Immature natural killer cell (primary cell): ENCODE measurements at places on chromosomes 7 and 10. TPM values are rescaled to one million over a fixed set of nuclear protein-coding genes. Genes with fewer than 3 reads are reported as not detected.

- DNase-seq: no peak
Measured at GRCh38 chr10:62252051-62252450, 16.6 kb downstream of the RTKN2 start.

DNA sequence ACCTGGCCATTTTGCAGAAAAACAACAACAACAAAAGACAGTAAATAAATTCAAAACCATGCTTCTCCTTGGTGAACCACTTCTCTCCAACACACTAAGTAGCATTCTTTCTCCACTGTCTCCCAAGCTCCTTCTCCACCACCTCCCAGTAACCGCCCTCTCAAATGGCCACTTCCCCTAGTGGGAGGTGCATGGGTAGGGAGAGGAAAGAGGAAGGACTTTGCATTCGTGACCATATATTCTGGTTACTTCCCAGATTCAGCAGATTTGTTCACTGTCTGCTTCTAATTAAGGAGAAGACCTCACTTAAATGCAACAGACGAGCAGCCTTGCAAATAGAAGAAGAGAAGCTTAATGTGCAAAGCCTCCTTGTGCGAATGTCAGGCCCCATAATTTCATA lies 166.8 kb downstream of the SORCS1 start:
- no peak for DNase-seq

- peak; percentile 28 for DNase-seq
Measured at GRCh38 chr7:129612112-129613015, 844 bp downstream of the NRF1 start.

DNA sequence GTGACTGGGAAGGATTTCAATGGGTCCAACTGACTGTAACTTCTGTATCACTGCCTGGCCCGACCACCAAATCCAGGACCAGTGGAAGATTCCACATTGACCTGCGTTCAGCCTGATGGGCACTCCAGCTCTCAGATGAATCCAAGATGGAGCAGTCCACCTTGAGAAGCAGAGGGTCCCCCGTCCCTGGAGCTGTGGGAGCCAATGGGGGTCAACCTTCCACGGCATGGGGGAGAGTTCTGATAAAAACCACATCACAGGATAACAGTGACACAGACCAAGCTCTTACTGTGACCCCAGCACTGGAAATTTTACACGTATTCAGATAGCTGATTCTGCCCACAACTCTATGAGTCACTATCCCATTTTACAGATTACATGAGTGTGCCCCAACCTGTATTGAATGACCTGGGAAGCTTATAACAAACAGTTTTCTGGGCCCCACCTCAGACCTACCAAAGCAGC lies 11.2 kb downstream of the ZCCHC24 start:
- DNase-seq: no peak

- no peak for DNase-seq
Measured at GRCh38 chr7:136517971-136518370, 350.5 kb upstream of the CHRM2 start.

- no peak for DNase-seq
Measured at GRCh38 chr7:116232920-116233319, 22.6 kb downstream of the TES start.

- no peak for DNase-seq
Measured at GRCh38 chr10:68560186-68560942, at the start of gene TET1. Gene TET1, plus strand, starts transcription at chr10:68560337. Its CDS starts 12,002 bp downstream, at chr10:68572339.

GRCh38 chr10:112361951-112362751 lies 11.8 kb upstream of the ACSL5 start:
- no peak for DNase-seq

GRCh38 chr10:118204292-118204943 lies 137.7 kb downstream of the FAM204A start:
- DNase-seq: no peak

DNA sequence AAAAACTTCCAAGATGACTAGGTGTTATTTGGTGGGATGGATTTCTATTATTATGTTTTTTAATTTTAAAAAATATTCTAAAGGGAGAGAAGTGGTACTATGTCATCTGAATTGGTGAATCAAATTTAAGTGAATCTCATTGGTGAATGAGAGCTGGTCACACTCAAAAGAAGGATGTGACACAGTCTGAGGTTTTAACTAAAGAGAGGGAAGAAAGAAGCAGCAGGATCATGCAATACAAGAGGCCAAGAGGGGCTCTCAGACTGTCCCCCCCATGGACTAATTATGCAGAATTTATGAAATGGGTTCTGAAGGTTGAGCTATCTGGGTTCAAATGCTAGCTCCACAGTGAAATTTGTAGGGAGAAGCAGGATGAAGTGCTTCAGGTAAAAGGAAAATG lies 16.2 kb downstream of the MACC1 start:
- no peak for DNase-seq

GRCh38 chr7:51139796-51140195 lies 176.8 kb downstream of the COBL start:
- DNase-seq: no peak

The LLCFC1 gene
- not detected for polyA plus RNA-seq

DNA sequence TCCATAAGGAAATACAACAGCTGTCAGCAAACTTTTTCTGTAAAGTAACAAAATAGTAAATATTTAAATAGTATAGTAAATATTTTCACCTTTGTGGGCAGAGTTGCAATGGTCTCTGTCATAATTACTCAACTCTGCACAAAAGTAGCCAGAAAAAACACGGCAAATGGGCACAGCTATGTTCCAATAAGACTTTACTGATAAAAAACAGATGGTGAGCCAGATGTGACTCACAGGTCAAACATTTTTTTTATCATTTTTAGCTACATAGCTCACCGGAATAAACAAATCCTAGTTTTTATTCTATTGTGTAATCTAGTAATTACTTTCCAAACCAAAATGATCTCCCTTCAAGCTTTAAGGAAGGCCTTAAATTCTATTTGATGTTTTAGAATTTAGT lies 55.3 kb downstream of the NCAPG2 start:
- no peak for DNase-seq

DNA sequence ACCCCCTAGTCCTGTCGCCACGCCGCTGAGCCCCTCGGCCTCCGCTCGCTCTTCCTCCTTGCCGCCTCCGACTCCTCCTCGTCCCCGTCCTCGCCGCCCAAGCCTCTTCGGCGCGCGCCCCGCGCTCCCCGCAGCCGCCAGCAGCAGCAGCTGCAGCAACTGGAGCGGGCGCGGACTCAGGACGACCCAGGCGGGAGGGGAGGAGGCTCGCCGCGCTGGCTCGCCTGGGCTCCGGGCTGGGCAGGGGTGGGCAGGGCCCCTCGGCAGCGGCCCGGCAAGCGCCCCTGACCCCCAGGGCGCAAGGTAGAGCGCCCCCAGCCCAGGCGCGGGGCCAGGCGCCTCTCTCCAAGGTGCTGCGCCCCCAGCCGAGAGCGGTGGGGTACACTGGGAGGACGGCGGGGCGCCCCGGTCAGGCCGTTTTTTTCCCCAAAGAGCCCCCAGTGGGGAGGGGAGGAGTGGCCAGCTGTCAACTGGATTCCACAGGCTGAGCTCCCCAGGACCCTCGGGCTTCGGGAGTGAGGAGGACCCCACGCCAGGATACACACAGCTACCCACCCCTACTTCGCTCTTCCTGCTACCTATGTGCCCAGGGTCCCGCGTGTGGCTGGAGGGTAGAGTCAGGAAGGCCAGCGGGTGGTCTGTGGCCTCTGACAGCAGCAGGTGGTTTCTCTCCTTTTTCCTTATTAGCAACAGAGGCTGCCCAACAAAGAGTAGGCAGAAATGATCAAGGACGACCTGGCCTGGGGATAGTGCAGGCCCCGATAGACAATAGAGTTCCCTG lies 903 bp upstream of the KCNMA1 start:
- DNase-seq: no peak

DNA sequence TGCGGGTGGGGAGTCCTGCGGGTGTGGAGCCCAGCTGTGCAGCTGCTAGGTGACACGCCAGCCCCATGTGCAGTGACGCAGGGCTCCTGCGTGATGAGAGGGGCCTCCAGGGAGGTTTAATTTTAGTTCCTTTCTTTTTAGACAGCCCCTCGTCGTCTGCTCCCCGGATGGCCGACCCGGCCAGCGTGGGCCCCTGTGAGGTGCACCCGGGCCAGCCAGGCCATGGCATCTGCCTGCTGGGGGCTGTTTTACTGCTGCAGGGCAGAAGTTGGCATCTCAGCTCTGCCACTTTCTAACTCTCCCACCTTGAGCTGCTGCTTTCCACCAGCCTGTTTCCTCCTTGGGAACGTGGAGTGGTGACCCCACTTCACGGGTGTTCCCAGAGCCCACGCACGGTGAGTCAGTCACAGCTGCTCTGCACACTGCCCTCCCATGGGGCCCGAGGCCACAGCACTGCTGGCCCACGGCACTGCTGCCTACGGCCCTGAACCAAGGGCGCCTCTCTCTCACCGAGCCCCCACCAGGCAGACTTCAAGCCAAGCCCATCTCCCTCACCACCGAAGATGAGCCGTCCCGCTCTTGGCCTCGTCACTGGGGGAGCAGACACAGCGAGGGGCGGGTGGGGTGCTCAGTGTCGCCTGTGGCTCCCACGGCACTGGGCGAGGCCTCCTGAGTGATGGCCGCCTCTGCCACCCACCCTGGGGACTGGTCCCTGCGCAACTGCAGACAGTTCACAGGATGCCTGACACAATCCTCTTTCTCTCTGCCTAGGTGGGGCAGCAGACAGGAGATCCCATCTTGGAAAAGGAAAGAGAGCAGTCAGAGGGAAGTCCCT lies 21.3 kb downstream of the CYP2W1 start:
- no peak for DNase-seq

- DNase-seq: no peak
Measured at GRCh38 chr7:88092676-88092999, 127.2 kb downstream of the SRI start.
